ENCODE measurements at places on chromosomes 11 and 22.

GRCh38 chr11:104830080-104830479 is 68.2 kb downstream of the CASP12 start:
- DNase-seq = no peak

DNA sequence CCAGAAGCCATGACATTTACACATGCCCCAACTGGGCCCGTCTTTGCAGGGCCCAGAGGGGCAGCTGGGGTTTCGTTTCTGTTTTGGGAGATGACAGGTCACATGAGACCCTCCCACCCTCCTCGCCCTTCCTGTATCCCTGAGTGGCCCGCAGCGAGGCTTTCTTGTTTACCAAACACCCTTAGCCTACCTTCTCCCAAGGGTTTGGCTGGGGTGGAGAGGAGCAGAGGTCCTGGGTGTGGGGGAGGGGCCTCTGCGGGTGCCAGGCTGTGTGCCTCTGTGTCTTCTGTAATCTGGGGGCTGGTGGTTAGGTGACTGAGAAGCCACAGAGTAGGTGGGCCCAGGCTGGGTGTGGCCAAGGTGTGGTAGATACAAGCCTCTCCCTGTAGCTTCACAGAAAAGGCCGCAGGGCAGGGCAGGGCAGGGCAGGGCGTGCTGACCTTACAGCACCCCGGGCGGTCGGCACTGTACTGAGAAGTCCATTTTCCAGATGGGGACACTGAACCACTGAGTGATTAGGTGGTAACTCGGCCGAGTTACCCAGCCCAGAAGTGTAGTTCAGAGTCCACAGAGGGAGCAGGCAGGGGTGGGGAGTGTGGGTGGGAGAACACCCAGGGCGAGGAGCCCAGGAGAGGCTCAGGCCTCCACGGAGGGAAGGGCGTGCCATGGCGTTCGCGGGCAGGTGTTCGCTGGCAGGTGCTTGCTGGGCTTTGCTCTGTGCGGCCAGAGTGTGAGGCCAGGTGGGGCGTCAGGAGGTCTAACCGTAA is 8.7 kb downstream of the PRR5 start:
- peak; percentile 56 for DNase-seq

DNA sequence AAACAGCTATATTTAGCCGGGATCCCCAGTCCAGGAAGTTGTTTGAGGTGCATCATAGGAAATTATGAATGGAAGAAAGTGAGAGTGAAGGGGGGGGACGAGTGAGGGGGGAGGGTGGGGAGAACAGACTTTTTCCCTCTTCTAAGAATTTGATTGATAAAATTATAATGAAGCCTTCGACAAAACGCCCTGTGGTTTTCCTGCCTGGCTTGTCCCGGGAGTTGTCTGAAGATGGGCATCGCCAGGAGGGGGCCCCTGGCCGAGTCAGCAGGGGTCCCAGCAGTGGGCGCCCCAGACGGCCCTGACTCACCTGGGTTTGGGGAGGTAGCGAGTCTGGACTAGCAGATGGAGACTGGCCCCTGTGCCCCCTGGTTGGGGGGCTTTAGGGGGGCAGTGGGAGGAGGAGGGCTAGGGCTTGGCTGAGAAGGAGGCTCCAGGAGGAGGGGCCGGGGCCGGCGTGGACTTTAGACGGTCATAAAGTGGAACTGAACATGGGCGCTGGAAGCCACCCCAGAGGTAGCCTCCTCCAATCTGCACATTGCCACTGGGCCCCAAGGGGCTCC is 336 bp upstream of the LIF start:
- DNase-seq = no peak

DNA sequence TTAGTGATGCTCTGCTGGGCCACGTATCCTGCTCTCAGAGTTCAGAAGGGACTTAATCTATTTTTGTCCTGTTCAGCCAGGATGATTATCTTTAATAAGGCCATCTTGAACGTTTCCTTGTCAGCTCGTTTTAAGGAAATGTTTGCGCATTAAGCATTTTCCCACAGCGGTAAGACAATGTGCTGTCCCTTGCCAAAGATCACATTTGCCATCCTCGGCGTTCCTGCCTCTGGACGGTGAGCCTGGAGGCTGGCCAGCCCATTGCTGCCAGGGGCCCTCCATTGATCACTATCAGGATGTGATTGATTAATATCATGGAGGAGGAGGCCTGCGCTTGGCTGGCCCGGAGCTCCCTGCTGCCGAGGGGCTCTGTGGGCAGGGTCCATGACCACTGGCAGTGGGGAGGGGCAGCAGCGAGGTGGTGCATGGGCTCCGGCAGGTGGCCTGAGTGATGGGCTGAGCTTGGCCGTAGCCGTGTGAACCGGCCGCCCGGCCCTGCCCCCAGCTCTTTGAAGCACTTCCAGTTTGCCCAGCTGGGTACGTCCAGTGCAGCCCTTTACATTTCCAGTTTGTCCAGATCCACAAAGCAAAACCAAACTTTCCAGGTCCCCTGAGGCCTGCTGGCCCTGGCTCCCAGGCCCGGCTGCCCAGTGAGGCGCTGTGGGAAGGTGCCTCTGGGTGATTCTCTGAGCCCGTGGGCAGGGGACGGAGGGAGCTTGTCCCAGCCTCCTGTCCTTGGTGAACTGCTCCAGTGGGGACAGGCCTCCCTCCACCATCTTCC is 49.5 kb upstream of the SMIM38 start:
- no peak for DNase-seq

DNA sequence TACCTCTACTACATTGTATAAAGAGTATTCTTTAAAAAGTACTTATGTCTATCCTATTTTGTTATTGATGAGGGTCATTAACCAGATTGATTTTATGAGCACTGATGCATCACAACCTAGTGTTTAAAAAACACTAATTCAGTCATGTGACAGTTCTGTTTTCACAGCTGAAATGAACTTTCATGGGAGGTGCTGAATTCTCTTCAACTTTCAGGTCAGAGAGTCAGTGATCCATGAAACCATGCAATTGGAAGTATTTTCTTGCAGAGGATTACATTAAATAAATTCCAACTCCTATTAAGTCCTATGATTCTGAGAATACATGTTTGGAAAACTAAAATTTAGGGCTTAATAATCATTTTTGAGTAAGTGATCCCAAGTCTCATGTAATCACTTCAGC is 889.4 kb downstream of the KCNA4 start:
- DNase-seq = no peak

DNA sequence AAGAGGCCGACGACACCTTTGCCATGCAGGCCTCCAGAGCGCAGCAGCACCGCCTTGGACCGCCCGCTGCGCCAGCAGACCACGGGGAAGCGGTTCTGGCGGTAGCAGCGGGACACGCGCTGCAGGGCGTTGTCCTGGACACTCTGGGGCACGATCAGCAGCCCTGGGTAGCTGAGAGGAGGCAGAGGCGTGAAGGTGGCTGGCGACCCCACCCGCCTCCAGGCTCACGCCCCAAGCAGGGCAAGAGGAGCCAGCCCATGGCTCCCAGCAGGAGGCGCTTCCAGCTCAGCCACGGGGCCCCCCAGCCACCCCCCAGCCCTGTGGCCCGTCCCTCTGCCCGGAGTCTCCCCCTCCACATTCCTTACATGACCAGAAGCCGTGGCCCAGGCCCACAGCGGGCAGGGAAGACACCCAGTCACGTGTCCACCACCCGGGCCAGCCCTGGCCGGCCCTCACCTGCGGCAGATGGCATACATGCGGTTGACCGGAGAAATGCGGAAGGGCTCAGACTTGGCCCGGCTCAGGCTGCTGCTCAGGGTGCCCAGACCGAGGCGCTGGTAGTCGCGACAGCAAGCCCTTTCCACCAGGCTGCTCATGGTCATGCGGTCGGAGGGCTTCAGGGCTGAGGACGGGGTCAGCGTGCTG is 15.2 kb downstream of the SBF1 start:
- no peak for DNase-seq

DNA sequence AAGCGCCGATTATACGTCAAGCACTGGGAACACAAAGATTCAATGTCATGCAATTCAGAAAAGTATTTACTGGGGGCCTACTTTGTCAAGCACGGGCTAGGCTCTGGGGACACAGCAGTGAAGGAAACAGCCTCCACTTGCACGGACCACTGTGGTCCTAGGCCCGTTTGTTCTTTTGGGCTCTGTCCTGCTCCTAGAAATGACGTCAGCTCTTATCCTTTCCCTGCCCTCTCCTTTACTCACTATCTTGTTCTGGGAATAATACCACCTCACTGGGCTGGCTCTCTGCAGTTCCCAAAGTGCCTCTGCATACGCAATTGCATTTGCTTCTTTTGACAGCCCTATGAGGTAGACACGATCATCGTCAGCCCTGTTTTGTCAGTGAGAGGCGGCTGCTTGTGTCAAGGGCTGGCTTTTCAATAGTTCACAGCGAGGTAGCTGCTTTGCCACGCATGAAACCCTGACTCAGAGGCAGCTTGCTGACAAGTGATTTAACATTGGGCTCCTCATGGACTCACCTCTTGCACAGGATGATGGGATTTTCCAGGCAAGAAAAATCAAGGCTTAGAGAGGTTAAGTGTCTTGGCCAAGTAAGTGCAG is 22.9 kb upstream of the IGSF22 start:
- no peak for DNase-seq

DNA sequence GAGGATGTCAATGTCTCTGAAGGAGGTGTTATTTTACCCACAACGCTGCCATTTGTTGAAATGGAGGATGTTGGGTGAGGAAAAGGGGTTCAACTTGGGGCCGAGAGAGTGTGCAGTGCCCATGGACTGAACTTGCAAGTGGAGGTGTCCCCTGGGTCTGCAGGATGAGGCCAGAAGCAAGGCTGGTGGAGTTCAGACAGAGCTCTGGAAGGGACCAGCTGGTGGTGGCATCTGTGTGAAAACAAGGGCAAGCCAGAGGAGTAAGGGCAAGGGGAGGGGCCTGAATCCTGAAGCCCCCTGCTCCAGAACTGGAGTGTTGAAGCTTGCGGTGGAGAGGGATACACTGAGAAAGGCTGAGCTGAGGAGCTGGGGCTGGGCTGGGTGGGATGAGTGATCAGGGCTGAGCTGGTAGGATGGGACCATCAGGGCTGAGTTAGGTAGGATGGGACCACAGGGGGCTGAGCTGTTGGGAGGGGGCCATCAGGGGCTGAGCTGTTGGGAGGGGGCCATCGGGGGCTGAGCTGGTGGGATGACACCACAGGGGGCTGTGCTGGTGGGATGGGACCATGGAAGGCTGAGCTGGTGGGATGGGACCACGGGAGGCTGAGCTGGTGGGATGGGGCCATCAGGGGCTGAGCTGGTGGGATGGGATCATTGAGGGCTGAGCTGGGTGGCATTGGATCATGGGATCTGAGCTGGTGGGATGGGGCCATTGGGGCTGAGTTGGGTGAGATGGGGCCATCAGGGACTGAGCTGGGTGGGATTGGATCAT is 13.4 kb upstream of the CTSD start:
- no peak for DNase-seq

DNA sequence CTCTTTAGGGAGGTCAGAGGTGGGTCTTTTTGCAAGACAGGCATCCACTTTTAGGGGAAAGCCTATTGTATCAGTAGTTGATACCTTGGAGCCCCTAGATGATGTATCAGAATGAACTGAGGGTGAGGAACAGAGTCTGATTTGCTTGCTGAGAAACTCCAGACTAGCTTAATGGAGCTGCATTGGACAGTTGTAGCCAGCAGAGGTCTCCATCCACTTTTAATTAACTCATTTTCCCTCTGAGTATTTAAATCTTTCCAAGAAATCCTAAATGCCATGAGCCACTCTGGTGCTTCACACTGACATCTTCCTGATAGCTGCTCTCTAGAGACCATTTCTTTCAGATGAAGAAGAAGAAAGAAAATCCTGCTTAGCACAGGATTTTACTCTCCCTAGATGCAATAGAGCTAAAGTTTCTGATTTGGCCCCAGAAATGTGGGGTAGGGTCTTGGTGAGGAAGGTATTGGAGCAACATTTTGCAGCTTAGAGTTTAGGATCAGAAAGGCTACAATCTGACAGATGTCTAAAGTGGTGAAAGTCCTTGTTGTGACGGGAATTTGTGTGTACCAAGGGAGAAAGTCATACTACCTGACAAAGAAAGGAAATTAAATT is 38.0 kb downstream of the EXT2 start:
- DNase-seq = no peak

DNA sequence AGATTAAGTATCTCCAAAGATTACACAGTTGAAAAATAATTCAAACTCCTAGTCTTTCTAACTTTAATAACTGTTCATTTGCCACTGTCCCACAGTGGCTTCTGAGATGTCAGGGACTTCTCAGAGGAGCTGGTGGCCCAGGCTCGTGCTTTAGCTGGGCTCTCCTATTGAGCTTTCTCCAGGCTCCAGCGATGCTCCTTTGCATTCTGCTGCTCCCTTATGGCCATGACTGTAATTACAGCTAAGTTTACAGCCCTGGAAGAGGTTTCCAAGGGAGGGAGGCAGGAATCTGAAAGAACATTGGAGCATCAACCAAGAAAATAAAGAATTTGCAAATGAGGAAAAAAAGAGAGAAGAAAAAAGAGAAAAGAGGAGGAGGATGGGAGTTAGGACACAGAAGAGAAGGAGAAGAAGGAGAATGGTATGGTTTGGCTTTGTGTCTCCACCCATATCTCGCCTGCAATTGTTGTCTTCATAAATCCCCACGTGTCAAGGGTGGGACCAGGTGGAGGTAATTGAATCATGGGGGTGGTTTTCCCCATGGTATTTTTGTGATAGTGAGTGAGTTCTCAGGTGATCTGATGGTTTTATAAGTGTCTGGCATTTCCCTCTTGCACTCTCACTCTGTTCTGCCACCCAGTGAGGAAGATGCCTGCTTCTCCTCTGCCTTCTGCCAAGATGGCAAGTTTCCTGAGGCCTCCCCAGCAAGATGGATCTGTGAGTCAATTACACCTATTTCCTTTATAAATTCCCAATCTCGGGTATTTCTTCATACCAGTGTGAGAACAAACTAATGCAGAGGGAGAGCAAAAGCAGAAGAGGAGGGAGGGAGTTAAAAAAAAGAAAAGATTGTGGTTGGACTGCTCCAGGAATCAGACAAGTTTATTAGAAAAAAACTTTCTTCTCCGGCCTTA is 857.0 kb downstream of the KCNA4 start:
- peak; percentile 24 for DNase-seq

DNA sequence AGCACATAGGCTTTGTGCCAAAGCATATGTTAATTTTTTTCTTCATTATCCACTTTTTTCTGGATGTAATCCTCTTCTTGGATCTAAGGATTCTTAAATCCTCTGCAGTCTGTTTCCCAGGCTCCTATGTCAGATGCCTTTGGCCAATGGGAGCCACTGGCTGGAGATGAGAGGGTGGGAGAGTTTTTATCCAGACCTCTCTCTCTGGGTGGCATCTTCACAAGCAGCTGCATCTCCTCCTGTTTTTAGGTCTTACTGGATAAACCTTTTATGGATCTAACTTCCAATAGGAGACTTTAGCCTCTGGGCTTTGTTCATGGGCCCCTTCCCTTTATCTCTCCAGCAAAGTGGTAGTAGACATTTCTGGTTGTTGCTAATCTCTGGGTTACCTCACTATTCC is 22.4 kb upstream of the MPPED2 start:
- no peak for DNase-seq

DNA sequence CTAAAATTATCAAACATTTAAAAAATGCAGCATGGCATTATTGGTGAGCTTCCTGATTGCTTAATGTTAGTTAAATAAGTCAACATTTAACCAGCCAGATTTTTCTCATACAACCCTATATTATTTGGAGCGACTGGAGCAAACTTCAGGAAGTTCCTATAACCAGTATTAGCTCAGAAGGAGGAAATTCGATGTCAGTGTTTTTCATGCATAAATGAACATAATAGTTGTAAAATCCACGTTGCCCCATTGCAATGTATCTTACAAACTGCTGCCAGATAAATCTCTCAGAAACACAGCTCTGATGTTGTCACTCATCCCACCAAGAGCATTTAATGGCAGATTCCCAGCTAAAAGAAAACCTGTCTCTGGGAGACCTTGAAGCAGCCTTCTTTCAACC is 278.5 kb downstream of the CASP12 start:
- DNase-seq = no peak

Data from GM20000 (cell line).